ENCODE measurements at places on chromosomes 13 and 19.

DNA sequence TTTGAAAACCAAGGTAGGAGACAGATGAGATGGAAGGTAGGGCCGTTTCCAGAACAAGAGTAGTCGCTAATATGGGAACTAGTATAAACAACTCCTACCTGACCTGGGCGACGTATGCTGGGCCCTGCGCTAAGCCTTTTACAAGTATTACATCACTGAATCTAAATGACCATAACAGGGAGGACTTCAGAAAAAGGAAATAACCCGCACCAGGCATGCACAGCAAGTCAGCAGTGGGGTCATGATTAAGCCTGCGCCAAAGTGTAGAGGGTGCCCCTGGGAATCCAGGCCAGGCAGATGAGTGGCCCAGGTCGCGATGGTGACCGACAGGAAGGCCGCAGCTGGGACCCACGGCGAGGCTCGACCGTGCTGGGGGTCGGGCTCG, 613 bp downstream of the ATP13A1 start:
- DNase-seq = no peak

- no peak for DNase-seq
These were observed 108.2 kb downstream of the DACH1 start for GRCh38 chr13:71758828-71759227.

DNA sequence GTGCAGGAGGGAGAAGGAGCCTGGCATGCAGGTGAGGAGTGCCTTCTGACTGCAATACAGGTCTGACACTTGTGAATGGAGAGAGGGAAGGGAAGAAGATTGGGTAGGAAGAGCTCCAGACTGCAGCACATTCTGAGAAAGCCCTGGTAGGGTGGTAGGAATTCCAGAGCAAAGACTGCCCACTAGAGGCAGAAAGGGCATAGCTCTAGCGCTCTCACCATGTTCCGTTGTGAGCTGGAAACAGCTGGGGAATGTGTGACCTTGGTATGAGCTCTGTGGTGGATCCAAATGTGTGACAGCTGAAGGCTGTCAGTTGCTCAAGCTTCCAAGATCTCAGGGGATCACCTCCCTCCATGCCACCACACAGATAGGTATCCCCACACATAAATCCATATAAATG, 2.9 kb upstream of the MTUS2 start:
- DNase-seq = no peak

- no peak for DNase-seq
These were observed 2.2 kb downstream of the JOSD2 start for GRCh38 chr19:50508843-50509190.

- peak; percentile 47 for DNase-seq
These were observed 4.7 kb upstream of the MYBPC2 start for GRCh38 chr19:50427997-50428425.

DNA sequence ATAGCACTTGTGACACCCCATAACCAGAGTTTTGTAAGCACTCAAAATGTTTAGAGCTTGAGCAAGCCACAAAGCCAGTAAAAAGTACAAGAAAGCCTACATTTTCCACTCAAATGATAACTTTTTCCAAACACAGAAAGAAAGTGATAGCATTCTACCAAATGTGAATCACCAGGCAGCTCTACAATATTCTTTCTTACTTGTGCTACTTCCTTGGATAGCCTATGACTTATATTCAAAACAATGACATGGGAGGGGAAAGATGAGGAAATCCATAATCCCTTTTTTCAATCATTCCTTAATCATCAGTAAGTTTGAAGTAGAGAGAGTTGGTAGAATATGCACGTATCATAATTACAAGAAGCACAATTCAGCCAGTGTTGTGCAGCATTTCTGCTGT, 650.8 kb upstream of the PCDH9 start:
- no peak for DNase-seq

DNA sequence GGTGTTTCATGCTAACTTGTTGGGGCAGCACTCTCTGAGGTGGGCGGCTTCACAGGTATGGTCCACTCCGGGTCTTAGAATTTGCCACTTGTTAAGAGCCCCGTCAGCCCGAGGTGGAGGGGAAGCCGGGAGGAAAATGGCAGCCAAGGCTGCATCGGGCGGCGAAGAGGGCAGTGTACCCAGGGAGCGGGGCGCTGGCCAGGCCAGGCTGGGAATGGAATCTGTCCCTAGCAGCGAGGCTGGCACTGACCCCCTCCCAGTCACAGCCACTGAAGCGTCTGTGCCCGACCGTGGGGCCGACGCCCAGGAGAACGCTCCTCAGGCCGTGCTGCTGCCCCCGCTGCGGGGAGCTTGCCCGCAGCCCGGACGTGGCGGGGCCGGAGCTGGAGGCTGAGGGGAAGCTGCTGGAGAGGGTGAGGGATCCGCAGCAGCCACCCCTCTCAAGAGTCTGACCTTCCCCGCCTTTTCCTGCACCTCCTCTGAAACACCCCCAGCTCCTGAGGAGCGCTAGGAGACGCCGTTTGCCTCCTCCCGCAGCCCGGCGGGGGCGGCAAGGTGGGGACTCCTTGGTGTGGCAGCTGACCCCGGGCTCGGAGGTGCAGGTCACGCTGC, 313.8 kb upstream of the SPRY2 start:
- no peak for DNase-seq

DNA sequence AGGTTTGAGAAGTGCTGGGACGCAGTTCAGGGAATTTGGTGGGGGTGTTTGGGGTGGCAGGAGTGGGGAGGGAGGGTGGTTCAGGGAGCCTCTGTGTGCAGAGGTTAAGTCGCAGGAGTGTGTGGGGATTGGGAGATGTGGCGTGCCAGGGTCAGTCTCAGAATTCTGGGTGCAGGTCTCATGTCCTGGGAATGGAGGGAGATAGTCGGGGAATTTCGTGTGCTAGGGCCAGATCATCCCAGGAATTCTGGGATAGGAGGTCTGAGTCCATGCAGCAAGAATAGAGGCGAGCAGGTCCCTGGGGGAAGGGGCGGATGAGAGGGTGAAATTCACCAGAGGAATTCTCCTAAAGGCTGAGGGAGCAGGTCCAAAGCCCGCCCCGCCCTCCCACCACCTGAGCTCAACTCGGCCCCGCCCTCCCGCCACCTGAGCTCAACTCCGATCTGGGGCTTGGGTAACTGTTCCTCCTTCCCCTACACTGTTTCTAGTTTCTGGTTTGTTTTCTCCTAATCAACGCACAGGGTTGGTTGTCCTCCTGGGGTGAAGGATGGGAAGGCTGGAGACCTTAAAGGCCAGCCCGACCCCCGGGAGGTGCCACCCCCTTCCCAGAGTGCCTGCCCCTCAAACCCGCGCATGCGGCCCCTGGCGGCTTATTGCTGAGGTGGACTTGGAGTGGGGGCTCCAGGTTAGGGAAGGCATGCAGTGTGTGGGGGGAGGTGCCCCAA, 15.2 kb downstream of the KCNC3 start:
- DNase-seq = no peak

GRCh38 chr19:47241919-47242577, 11.0 kb upstream of the BBC3 start:
- DNase-seq = no peak

- no peak for DNase-seq
These were observed 543.6 kb upstream of the GPC6 start for GRCh38 chr13:92682832-92683517.

DNA sequence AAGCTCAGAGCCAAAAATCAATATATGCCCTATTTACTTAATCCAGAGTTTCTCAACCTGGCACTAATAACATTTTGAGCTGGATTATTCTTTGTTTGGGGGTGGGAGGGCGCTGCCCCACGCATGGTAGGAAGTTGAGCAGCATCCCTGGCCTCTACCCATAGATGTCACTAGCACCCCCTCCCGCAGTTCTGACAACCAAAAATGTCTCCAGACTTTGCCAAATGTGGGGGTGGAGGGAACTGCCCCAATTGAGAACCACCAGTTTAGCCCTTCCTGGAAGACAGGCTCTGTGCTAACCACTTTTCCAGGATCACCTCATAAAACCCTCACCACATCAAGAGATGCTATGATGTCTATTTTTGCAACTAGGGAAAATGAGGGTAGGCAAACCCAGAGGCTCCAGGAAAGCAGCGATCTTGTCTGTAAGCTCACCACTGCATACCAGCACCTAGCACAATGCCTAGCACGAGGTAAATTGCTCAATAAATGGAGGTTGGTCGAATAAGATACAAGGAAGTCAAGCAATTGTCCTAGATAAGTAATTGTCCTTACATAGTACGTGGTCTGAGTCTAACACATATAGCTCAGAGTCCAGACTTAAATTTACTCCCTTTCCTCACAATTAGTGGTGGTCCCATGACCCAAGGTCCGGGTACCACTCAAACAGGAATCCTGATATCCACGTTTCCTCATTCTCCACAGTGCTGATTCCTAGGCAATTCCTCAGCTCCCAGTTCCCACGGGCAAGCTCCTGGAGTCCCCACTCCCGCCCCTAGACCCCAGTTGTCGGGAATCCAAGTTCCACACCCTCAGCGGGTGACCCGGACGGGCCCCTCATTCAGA, 892 bp downstream of the TRIR start:
- DNase-seq = peak; percentile 65

DNA sequence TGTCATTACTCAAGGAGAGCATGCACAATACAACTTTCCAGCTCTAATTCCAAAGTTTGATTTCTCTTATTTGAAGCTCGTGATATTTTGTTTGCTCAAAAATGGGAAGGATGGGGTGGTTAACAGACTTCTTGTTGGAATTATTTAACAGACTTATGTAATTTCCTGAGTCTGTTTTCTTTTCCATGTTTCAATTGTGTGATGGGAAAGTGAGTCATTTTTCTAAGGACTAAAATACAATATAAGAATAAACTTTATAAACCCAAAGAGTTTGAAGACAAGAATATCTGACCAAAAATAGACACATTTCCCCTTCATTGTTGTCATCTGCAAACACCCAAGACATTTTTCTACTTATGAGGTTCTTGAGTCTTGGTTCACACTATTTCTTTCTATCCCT, 211.8 kb upstream of the SLITRK5 start:
- DNase-seq = no peak

- no peak for DNase-seq
These were observed 5.7 kb downstream of the SLITRK1 start for GRCh38 chr13:83876546-83876945.

DNA sequence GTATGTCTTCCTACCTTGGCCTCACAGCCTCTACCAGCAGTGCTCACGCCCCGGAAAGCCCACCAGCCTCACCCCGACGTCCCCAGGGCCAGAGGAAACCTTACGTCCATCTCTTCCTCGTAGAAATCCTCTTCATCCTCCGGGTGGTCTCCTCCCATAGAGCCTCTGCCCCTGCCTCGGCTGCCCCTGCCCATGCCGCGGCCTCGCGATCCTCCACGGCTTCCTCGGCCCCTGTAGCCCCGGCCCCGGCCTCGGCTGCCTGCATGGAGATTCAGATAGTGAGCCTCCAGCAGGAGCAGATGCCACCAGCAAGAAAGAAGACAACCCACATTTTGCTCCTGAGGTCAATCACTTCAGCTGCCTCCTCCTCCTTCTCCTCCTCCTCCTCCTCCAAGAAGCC, 27.3 kb downstream of the ZC3H4 start:
- no peak for DNase-seq

DNA sequence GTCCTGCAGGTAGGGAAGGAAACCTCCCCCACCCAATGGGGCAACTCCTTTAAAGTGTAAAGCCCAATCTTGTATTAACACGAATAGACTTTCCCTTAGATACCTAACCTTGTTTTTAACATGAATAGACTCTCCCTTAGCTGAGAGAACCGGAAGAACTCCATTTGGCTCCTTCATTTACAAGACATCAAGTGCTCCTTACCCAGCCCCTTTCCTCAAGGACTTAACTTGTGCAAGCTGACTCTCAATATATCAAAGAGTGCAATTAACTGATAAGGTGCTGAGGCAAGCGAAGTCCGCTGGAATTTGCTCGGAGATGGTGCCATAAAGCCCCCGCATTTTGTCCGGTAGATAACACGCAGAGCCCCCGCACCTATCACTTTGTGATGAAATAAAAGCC, 9.9 kb upstream of the ZNF90 start:
- no peak for DNase-seq

GRCh38 chr13:99298056-99298455, 9.1 kb downstream of the GPR183 start:
- DNase-seq = no peak

DNA sequence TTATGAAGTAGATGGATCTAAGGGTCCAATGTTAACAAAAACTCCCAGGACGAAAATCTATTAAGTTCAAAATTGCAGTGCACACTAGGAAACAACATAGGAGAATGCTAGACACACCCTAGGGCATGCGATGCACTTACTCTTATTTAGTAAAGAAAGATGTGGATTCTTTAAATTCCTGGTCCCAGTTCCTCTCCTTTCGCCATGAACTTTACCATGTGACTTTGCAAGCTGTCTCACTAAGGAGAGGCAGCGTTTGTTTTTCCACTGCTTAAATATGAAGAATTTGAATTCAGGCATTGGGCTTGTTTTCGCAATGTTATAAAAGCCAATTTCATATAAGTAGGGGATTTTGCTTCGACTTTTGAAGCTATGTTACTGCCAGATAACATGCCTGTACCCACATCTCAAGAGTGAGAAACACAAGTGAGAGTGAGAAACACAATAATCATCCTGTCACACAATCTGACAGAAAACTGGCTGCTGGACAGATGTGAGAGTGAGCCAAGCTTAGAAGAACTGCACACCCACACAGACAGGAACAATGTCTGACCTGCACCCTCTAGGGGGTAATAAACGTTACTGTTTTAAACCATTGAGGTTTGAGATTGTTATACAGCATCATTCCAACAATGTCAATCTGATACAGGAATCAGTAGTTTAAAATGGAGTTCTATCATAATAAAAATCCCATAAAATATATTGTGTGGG, 1308.4 kb downstream of the SLITRK5 start:
- no peak for DNase-seq

DNA sequence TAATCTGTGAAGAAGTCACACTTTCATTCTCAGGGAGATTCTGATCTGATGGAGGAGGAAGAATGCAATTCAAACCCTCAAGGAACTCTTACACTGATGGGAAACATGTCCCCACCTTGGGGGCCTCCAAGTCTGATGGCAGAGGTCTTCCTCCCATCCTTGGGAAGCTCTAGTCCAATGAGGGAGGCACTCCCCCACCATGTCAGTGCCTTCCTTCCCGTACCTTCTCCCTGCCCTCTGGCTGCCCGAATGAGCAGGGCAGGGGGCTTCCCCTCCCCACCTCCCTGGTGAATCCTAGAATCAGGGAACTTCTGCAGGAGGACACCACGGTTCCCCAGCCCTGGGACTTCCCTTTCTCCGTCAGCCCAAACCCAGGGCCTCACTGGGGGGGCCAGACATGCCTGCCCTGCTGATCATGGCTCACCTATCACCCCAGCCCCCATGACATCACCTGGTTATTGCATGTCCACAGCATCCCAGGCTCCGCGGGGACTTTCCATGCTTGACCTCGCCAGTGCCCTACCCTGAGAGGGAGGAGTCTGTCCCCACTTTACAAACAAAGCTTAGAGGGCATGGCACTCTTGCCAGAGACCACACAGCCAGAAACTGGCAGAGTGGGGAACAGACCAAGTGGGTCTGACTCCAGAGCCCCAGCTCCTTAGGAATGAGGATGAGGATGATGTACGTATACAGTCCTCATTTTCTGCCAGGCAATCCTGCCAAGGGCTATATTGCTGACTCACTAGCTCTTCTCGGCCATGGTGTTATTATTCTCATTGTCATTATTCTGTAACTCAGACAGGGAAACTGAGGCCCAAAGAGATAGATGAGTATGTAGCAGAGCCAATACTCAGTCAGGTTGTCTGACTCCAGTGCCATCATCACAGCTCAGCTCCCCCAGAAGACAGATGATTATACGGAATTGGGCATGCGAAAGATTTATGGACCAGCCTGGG, 9.6 kb upstream of the BCL3 start:
- DNase-seq = no peak
